ENCODE measurements at places on chromosomes 7 and 10.

DNA sequence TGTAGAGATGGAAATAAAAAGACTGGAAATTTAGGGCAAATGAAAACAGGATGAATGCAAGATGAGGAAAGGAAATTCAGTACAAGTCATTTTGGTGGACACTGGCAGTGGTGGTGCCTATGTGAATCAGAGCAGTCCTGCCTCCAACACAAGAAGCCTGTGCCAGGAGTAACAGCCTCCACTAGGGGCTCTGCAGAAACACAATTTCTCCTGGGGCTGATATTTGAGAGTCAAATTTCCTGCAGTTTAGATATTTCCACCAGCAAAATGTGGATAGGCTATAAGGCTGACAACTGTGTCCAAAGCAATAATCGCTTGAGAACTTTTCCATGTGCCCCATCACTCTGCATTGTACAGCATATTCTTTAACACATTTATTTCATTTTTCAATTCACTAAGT, 4.7 kb upstream of the PLXDC2 start:
- peak; percentile 18 for DNase-seq

DNA sequence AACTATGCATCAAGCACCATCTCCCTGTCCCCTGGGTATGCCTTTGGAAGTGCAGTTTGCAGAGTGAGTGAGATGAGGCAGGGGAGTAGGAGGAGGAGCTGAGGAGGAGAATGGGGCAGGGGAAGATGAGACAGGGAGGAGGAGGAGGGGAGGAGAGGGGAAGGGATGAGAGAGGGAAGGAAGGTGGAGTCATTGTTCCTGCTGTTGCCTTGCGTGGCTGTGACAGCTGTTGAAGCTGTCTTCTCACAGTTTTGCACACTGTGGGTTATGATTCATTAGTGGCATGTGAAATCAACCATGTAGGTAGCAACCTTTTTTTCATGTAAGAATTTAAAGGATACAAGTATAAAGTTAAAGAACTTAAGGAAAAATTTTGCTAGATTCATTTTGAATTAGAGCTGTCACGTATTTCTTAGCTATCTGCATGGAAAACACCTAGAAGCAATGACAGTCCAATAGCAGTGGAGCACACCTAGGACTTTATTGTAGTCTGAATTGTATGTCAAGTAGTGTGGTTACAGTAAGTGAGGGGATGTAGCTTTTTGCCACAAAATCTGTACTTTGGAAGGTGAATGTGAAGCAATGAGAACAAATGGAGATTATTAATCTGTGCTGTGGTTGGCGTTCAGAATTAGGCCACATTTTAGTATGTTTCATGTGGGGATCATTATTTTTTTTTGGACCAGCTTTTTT, 21.7 kb downstream of the CCM2 start:
- DNase-seq = peak; percentile 36

GRCh38 chr10:482051-482501, 207.4 kb downstream of the DIP2C start:
- no peak for DNase-seq

DNA sequence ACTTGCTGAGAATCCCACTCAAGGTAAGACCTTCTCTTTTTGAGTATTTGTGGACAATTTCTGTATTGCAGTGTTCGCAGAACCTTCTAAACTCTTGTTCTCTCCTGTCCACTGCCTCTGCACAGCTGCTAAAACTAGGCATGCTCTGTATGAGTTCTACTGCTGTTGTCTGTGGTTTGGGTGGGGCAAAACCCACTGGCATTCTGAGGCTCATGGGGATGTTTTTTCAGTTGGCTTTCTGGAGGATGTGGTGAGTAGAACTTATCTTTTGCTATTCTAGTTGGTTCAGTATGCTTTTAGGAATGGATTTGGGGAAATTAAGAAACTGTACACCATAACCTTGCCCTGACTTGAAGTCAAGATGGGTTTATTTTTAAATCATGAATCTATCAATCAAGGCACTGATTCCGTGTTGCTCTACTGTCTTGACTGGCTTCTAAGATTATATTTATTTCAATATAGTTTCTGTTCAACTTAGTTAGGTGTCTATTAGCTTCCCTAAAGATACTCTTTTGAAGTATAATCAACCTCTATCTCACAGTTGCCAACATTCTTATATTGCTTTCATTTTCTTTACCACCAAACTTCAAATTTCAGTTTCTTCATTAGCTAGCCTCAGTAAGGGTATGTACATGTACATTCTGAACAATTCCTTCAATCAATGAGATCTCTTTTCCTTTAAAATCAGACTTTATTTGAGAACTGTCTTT, 25.0 kb upstream of the C1GALT1 start:
- DNase-seq = peak; percentile 51

- DNase-seq = peak; percentile 20
Observed at GRCh38 chr7:139823959-139824521, 5.0 kb upstream of the TBXAS1 start.

- DNase-seq = peak; percentile 9
Observed at GRCh38 chr10:28853195-28853594, 175.9 kb downstream of the BAMBI start.

DNA sequence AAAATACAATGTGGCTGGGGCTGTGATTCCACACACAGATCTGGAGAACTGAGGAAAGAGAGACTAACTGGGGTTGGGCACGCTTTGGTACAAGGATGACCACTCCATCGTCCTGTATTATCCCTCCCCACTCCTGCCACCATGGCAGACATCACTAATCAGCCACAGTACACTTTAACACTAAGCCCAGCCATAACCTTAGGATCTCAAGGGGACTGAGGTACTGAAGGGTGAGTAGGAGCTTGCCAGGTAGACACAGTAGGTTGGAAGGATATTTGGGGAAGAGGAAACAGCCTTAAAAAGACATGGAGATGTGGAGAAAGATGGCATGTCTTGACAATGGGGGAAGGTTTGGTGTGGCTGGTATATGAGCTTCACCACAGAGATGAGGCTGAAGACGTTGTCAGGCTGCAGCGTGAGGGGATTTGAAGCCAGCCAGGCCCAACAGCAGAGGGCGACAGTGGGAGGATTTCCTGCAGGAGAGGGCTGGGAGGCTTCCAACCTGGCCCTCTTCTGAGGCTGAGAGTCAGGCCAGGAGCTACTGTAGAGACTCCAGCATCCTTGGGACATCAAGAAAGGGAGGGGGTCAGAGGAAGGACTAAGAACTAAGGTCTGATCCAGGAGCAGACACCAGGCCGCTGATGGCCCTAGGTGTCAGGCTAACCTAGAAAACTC, 58.6 kb upstream of the COL13A1 start:
- peak; percentile 27 for DNase-seq

- DNase-seq = peak; percentile 6
Observed at GRCh38 chr10:85527616-85528317, 838.8 kb downstream of the GRID1 start.

GRCh38 chr7:43520201-43520600, 62.7 kb upstream of the STK17A start:
- no peak for DNase-seq

DNA sequence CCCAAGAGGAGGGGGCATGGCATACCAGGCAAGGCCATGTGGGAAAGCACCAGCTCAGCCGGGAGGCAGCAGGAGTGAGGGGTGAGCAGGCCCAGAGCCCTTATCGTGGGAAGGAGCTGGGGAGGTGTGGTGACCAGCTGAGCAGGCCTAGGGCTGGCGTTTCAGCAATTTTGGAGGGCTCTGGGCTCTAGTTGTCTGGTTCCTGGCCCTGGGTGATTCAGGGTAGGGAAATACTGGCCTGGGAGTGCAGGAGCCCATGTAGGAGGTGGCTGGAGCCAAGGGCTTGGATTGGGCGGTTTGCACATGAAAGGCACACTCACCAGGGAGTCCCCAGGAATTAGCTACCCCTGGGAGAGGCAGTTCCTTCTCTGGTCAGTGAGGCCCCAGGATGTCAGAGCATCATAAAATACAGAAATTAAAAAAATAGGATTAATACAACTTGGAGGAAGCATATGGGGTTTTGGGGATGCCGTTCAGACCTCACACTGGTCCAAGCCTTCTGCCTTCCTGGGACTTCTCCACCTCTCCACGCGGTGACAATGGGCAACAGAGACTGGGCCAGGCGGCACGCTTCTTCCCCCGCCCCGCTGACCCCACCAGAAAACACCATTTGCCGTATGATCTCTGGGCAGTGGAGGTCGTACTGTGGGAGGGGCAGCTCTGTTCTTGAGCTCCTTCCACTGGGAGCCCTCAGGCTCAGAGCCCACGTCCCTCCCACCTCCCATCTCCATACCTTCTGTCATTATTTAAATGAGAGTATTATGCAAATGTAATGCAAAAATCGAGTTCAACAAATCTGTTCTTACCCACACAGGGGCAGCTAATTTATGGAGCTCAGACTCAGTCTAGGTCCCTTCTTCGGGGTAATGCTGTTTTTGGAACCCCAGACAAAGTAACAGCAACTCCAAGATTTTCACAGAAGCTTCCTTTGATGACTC, 133.0 kb upstream of the FAM20C start:
- DNase-seq = no peak

- no peak for DNase-seq
Observed at GRCh38 chr7:27605283-27605682, 57.4 kb downstream of the HIBADH start.

DNA sequence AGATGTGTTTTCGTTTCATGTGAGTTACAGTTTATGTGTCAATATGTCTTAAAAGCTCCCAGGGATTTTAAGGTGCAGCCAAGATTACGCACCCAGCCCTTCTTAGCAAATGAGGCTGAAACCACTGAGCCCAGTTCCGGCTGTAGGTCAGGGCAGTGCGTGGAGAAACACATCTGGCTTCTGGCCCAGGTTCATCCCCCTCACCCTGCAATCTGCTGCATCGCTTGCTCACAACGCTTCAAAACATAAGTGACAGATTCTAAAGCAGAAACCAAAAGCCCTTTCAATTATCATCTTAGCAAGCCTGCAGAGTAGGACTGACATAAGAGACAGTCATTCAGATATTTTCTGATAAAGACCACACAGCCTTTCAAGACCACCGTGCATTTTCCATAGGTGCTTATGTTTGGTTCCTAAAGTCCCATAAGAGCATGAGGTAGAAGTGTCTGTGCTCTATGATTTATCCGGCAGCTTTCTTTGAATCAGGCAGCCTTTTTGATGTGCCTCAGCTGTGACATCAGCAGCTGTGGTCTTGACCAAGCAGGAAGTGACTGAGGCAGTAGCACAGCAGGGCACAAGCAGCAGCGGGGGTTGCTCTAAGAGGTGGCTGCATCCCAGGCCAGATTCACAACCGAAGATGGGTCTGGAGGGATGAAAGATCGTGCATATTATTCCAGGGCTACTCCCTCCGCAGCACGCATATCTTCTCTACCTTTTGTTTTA, 72.1 kb upstream of the LYZL2 start:
- peak; percentile 57 for DNase-seq

DNA sequence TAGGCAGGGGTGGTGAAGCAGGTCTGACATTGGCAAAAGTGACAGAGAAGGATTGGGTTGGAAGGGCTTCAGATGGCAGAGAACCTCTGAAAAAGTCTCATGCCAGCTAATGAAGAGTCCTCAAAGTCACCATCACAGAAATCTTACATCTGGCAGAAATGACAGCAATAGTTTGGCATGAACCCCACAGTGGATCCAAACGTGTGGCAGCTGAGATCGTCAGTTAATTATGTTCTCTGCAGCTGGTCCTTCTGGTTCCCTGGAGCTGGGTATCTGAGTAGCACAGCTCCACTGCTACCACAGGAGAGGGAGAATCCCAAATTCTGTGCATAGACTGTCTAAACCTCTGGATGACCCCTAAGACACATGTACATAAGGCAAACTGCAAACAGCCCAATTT, 73.4 kb downstream of the ALOX5 start:
- DNase-seq = no peak

GRCh38 chr10:34280599-34281374, 534.3 kb downstream of the PARD3 start:
- peak; percentile 96 for DNase-seq
